BE2C (cell line): ENCODE measurements at places on chromosomes 7 and 10.

DNA sequence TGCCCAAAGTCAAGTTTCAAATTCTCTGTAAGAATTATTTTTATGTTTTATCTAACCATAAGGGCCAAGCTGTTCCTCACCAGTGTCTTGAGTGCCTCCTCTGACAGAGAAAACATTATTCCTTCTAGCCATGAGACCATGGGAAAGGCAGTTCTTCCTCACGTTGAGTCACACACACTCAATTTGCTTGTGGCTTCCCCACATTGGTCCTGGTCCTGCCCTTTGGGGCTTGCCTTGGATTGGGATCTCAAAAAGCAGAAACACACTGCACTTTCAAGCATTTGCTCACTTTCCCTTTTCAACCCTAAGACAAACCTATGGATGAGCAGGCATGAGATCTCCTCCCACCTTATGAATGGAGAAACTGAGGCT, 248.3 kb upstream of the IGFBP3 start:
- no peak for DNase-seq

GRCh38 chr10:133048926-133049325, 38.8 kb upstream of the ADGRA1 start:
- no peak for DNase-seq

- DNase-seq = peak; percentile 54
Observed at GRCh38 chr10:129332476-129332875, 134.6 kb upstream of the MGMT start.

- peak; percentile 88 for DNase-seq
Observed at GRCh38 chr7:78226059-78226719, 427.6 kb downstream of the PHTF2 start.

DNA sequence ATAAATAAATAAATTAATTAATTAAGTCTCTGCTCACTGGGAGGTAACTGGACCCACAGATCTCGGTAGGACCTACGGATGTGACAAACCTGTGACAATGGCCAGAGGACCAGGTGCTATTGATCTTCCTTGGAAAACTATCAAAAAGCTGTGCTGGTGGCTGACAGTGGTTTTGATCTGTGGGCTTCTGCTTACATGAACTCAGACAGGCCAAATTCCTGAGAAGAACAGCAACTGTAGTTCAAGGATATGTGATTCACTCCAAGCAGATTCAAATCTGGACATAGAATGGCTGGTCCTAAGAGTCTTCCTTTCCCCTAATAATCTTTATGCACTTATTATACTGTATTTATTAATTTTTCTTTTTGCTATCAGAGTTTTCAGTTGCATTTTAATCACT, 80.0 kb downstream of the ATXN7L1 start:
- no peak for DNase-seq

- no peak for DNase-seq
Observed at GRCh38 chr10:77433546-77433945, 204.1 kb downstream of the KCNMA1 start.

- peak; percentile 12 for DNase-seq
Observed at GRCh38 chr7:2019461-2019710, 213.4 kb downstream of the MAD1L1 start.

DNA sequence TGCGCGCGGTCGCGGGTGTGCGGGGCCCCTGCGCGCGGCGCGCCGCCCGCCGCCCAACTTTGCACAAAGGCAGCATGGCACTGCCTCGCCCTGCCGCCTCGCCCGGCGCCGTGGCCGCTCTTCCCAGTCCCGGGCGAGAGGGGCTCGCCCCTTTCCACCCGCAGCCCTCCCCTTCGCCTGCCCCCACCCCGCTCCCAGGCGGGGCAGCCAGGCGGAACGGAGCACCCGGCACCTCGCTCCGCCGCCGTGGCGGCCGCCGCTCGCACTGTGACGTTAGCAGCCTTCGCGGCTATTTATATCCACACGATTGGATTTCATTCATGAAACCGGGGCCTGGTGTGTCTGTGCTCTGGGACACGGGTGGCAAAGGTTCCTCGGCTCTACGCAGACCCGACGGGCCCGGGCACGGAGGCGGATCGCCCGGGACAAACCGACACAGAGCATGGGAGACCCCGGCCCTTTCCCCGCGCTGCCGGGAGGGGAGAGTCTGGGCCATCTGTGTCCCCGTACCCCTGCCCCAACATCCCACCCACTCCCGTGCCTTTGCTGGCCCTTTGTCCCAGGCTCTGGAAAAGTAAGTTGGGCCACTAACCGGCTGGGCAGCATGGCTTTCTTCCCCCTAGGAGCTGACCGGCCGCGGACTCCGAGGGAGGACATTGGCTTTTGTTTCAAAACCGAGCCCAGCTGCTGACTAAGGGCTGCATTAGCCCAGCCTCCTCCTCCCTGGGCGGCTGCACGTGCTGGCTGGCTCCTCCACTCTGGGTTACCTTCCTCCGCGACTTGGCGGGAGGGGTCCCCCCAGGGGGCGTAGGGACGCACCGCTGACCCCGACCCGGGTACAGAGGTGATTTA, at the start of gene RHOBTB1:
TSS of gene RHOBTB1 (minus strand) at position 128 of the 852 bp plus-strand sequence. CDS start 32,643 bp downstream, outside the sequence.
- peak; percentile 84 for DNase-seq

DNA sequence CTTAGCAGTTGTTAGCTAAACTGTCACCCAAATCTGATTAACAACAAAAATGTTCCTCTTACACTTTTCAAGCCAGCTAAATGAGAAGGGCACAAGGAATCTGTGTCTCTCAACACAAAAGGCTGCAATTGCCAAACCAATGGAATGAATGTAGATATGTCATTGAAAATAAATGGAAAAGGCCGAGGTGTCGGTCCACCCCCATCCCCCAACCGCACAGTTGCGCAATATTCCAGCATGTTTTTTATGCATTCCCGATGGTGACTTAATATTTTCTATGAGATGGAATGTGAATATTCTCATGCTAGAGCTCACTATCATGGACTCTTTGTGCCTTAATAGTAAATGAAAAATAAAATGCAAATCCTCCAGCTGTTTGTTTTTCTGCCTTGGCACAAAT, 181.6 kb upstream of the LRGUK start:
- DNase-seq = no peak

DNA sequence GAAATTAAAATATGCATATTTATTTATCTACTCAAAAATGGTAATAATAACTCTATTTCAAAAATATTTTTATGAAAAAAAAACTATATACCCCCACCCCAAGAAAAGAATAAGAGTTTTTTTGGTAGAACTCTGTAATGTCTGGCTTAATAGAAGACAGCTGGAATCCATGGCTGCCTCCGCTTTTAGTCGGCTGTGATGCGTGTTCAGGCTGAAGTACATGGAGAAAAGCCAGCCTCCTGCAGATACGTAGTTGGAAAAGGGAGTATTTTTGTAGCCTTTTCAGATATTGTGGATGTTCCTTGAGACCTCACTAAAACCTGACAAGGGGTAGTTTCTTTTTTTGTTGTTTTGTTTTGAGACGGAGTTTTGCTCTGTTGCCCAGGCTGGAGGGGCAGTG, 10.0 kb downstream of the FOXK1 start:
- no peak for DNase-seq

GRCh38 chr7:66380272-66380888, 175.2 kb downstream of the TPST1 start:
- no peak for DNase-seq

DNA sequence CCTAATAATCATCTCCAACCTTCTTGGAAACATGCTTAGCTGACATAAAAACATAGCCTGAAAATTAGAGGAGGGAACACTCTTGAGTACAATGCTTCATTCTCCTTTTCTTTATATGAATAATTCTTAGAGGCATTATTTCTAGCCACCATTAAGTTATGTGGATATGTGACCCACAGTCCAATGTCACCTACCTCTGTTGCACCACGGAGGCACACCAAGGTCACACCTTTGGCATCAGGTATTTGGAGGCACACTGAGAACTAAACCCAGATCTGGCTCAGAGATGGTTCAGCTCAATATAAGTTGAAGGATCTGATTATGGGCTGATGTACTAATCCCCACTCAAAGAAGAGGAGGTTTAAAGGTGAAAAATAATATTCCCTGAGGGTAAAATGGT, 385.1 kb downstream of the POM121L12 start:
- no peak for DNase-seq

GRCh38 chr10:25261110-25261509, 86.3 kb downstream of the GPR158 start:
- DNase-seq = no peak

DNA sequence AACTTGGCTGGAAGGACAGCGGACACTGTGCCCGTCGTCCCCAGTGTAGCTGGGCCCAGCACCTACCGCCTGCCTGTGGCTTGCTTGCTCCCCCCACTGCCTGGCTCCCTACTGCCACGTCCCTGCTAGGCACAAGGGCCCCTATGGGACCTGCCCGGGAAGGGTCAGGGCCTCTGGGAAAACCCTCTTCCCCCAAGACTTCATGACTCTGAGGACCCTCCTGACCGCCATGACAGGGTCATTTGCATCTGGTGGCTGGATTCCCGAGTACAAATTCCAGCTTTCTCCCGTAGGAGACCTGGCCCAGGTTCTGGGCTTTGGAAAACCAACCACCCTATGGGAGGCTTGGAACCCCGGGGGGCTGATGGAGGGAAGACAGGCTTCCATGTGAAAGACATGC, 1.4 kb upstream of the MMD2 start:
- DNase-seq = no peak

DNA sequence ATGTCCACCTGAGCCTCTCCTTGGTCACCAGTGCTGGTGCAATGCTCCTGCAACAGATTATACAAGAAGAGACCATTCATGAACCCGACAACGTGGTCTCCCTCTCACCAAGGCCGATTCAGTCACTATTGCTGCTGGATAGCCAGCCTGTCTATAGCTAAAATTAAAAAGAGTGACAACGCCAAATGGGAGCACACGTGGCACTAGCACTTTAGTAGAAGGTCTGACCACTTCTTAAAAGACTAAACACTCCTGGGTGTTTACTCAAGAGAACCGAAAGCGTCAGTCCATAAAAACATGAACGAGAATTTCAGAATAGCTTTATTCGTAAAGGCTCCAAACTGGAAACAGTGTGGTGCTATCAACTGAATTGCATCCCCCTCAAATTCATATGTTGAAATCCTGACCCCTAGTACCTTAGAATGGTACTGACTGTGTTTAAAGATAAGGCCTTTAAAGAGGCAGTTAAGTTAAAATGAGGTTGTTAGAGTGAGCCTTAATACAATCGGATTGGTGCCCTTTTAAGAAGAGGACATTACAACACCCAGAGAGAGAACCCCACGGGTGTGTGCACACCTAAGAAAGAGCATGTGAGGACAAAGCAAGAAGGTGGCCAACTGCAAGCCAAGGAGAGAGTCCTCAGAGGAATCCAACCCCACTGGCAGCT, 4.4 kb upstream of the GALNTL5 start:
- DNase-seq = no peak

GRCh38 chr10:110858297-110858934, 13.3 kb upstream of the PDCD4 start:
- no peak for DNase-seq

GRCh38 chr10:110699859-110700468, 55.8 kb downstream of the RBM20 start:
- no peak for DNase-seq

DNA sequence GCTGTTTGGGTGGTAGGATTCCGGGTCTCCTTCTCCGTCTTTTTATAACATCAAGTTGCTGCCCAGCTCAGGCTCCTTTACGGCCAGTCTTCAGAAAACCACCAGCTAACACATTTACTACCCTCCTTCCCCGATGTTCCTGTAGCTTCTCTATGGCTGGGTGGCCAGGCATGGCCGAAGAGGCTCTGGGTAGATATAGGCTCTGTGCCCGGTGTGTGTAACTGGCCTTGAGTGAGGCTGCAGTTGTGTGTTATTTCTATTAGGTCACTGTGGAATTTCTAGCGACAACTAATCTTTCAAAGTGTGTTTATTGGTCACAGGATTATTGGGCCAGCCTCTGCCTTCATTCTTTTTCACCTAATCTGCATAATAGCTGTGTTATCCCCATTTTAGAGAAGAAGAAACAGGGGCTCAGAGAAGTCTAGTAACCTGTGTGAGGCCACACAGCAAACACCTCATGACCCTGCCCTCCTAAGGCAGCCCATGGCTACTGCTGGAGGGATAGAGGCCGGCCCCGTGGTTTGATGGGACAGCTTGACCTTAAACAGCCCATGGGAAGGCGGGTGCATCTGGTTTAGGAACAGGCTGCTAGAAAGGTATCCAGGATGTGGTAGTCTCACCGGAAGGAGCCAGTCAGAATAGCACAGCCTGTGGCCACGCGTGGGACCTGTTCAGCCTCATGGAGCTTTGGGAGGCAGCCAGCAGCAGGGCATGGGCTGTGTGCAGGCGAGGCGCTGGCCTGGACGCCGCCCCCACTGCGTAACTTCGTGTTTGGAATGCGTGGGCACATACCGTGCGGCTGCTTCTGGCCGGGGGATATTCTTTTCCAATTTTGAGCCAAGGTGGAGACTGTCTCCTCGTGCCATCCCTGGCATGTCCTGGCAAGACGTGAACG, 29.7 kb downstream of the HTRA1 start:
- DNase-seq = no peak

DNA sequence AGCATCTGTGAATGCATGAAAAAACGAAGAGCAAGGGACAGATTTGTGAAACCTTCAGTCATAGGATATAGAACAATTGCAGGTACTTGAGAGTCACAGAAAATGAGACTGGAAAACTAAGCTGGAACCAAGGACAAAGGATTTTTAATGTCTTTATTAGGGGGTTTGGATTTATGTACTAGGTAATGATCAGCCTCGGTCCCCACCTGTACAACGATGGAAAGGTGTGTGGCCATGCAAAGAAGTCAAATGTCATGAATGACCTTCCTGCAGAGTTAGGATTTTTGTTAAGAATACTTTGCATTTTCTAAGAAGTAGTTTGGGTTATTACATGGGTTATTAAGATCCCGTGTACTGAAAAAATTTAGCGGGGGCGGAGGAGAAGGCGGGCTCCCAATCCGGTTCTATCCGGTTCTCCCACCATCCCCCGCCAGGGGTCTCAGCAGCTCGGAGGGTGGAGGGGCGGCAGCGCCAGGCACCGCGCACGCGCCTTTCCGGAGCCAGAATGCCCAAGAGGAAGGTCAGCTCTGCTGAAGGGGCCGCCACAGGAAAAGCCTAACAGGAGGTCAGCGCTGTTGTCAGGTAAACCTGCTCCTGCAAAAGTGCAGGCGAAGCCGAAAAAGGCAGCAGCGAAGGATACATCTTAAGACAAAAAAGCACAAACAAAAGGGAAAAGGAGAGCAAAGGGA, 327.5 kb upstream of the PLXDC2 start:
- no peak for DNase-seq

- DNase-seq = peak; percentile 64
Observed at GRCh38 chr10:103481974-103482531, 3.0 kb upstream of the CALHM3 start.

DNA sequence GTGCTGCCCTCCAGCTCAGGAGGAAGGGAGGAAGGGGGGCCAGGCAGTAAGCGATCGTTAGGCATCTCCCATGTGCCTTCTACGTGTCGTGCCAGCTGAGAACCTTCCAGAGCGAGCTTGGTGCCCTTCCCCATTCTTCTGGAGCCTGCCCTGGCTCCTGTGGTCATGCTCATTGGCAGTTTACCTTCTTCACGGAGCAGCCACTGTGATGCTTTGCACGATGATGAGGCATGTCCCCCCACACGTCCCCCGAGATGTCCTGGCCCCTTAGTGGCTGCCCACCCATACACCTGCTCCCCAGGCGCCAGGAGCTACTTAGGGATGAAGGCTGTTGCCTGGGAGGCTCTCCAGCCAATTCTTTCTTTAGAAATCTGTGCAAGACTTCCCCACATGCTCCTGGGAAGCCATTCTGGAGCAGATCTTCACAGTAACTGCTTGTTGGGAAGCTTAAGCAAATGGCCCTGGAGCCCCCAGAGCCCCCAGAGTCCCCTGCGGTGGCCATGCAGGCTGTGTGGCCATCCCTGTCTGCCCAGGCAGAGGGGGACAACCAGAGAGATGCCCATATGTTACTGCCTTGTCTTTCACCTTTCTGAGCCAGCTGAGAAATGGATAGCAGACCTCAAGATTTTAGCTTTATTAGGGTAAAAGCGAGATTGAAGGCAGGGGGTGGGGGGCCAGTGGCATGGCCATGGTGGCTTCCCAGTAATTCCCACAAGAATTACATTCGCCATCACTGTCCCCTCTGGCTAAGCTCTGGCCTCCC, 199.0 kb downstream of the EBF3 start:
- no peak for DNase-seq
